ENCODE measurements at places on chromosomes 11 and 22.

GRCh38 chr11:134660416-134660815 is 248.4 kb upstream of the B3GAT1 start:
- no peak for DNase-seq

GRCh38 chr22:19097518-19097917 is 24.7 kb downstream of the DGCR2 start:
- DNase-seq, result no peak

- no peak for DNase-seq
Measured at GRCh38 chr11:115159207-115159606, 345.0 kb downstream of the CADM1 start.

DNA sequence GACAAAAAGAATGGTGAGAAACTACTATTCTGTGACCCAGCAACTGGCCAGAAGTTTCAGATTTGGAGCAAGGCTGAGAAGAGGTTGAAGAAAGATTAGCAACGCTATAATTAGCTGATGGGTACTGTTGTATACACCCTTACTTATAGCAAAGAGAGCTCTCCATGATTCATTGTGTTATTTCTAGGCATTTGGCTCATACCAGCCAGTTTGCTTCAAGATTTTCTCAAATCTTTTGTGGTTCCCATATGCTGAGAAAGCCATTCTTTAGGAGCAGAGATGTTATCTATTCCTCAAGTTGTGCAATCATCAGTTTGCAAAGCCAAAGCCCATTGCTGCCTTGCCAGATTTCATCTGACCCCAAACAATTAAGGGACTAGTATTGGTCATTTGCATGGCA is 179.4 kb downstream of the ETS1 start:
- DNase-seq, result no peak

- DNase-seq, result no peak
Measured at GRCh38 chr11:102695201-102695600, 10.4 kb downstream of the MMP27 start.

- no peak for DNase-seq
Measured at GRCh38 chr11:7520011-7520942, 6.5 kb downstream of the PPFIBP2 start.

DNA sequence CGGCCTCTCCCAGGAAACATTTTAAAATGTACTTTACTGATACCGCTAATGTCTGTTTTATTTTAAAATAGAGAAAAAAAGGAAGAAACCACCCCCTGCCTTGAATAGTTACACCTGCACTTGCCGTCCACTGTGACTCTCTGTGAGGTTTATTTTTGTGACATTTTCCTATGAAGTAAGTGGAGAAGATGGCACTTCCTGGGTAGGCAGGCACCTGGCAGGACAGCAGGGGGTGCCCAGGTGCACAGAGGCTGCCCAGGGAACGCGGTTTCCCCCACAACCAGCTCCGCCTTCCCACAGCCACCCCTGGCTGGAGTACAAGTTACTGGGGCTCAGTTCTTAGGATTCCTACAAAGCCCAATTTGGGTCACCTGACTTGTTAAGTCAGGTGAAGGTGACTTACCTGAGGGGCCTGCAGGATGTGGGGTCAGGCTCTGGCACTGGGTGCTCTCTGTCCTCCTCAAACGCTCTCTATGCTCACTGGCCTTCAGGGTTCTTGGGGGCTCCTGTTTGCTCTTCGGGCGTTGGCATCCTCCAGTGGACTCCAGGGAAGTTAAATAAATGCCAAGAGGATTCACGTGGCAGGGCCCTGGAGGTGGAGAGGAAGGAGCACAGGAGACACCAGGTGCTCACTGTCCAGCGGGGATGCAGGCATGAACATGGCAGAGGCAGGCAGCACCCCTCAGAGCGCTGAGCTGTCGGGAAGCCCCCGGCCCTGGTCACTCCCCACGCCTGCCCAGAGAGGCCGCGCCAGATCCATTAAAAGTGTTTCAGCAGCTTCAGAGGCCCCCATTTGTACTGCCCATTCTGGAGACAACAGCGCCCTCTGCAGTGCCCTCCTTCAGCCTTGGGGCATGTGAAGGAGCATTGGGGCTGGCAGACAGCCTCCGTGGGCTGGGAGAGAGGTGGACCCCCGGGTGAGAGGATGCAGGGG is 1021.2 kb downstream of the TBC1D22A start:
- DNase-seq, result no peak

- DNase-seq, result no peak
Measured at GRCh38 chr11:94593030-94593429, 25.9 kb downstream of the PIWIL4 start.

DNA sequence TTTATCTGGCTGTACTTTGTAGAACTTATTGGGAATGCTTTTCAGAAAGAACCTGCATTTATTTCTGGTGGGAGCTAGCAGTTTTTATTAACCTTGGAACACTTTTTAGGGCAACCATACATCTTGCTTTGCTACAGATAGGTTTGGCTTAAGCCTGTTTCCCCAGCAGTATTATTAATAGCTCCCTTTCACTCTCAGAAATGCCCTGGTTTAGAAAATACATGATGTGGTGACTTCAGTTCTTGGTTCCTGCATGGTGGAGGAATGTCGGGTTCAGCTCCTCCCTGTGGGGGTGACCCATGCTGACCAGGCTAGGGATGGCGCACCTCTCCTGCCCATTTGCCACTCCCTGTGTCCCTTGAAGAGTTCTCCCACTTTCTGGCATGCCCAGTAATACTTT is 28.2 kb downstream of the ZBED4 start:
- DNase-seq, result no peak

DNA sequence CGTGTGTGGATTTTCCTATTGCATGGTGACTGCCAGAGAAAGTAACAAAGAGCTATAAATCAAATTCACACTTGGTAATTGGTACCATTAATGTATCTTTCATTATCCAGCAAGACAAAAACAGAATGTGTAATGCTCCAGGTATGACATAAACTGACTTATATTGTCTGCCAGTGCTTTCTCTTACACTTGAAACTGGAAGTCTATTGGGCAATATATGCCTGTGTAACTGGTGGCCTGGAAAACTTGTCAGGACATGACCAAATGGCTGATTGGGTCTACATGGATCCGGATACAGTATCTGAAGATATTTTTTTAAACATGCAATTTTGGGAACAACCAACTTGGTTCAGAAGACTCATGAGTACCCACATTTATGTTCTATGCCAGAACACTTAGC is 174.6 kb upstream of the ARHGAP42 start:
- DNase-seq, result no peak

GRCh38 chr11:31972623-31973022 is 118.3 kb upstream of the RCN1 start:
- no peak for DNase-seq

GRCh38 chr11:119727523-119728151 is 1.4 kb downstream of the NECTIN1 start:
- no peak for DNase-seq

GRCh38 chr11:134032043-134032442 is 36.8 kb upstream of the JAM3 start:
- DNase-seq, result no peak

DNA sequence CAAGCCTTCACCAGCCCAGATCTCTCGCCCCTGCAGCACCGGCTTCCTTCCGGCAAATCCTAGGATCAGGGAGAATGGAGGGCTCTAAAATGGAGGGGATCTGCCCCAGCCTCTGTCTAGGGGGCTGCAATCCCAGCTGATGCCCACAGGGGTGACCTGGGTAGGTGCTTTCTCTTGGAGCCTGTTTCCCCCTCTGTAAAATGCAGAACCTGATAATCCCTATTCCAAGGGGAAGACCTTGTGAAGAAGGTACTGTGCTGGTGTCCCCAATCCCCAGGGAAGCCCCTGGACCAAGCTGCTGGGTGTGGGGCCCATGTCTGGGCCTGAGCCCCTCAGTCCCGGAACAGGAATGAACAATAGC is 2.8 kb downstream of the EMID1 start:
- DNase-seq, result no peak

DNA sequence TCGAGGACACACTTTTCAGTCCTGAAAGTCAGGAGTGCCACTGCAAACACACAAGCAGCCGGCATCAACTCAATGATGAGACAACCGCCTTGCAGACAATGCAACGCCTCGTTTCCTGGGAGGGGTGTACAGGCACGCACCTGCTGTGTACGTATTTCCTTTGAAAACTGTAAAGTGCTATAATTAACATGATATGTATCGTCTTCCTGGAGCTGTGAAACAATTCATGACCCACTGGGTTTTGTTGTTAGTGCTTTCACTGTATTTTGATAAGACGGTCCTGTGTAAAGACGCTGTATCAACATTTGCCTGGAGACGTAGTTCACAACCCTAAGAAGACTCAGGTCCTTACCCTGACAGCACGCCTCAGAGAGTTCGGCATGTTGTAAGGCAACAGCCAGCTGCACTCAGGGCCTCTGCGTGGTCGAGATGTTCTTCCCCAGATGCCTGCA is 105.7 kb upstream of the ANO1 start:
- no peak for DNase-seq

DNA sequence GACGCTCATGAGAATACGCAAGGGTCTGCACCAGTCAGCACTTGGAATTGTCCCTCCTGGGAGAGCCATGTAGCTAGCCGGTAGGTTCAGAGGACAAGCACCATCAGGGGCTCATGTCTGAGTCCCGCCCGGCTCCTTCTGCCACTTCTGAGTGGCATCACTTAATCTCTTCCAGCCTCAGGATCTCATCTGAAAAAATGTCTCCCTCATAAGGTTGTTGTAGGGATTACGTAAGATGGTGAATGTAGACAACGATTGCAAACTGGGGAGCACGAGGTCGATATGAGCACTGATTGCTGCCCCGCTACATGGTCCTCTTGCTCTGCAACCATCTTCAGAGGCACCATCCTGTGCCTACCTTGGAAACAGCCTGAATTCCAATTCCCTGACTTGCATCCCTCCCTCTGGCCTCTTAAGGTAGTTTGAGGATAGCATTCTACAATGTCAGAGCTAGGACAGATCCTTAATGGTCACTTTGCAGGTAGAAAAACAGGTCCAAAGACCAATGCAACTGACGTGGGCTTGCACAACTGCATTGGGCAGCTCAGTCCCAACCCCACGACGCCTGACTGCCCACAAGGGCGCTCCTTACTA is 115.8 kb upstream of the TMEM45B start:
- DNase-seq, result no peak

DNA sequence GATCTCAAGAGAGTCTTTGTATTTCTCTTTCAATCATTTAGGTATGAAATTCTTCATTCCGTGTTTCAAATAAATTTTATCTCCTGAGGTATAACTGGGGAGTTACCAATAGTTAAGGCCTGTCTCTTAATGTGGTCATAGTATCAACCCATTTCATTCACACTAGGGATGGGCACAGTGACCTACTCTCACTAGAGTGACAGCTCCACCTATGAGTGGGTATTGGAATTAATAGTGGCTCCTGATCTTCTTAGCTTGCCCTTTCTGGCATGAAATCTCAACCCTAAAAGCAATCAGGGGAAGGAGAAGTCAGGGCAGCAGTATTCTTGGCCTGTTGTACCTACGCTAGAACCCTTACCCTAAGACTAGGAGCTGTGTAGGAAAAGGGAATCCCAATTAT is 507.7 kb downstream of the FAM181B start:
- no peak for DNase-seq

DNA sequence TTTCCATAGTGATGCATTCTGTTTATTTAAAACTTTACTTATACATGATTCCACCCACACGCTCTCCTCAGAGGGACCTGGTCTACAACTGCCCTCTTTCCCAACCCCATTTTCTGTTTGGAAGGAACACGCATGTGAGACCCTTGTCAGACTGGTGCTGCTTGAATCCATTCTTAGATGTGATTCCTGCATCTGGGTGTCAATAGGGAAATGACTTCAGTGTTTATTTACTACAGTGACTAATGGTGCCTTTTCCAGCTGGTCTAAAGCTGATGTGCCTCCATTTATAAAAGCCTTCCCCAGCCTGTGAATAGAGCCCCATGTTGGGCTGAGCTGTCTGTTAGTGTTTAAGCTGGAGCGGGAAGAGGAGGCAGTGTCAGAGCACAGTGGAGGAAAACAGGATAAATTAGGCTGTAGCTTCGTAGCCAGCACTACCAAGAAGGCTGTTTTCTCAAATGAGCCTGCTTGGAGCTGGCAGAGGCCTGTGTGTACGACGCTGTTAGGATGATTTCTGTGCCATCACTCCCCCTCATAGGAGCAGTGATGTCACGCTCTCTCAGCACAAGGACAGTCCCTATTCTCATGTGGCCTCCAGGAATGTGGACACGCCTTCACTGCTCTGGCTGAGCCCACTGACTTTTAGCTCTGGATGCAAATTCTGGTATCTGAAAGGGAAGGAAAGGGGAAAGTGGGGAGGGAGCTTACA is 18.9 kb upstream of the C11orf96 start:
- no peak for DNase-seq

DNA sequence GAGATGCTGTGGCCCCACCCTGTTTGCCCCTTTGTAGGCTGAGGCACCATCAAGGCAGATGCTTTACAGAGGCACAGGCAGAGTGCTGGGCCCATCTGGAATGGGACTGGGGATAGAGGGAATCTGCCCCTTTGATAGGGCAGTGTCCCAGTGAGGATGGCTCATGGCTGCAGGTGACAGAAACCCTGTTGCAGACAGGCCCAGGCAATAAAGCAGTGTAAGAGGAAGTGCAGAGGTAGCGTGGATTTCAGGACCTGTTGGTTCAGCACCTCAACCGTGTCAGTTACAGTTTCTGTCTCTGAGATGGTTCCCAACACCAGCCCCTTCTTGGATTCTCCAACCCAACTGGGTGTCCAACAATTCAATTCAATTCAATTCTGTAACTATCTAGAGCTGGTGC is 25.1 kb downstream of the PRDM11 start:
- no peak for DNase-seq

- no peak for DNase-seq
Measured at GRCh38 chr11:22703040-22703439, 36.6 kb downstream of the GAS2 start.

DNA sequence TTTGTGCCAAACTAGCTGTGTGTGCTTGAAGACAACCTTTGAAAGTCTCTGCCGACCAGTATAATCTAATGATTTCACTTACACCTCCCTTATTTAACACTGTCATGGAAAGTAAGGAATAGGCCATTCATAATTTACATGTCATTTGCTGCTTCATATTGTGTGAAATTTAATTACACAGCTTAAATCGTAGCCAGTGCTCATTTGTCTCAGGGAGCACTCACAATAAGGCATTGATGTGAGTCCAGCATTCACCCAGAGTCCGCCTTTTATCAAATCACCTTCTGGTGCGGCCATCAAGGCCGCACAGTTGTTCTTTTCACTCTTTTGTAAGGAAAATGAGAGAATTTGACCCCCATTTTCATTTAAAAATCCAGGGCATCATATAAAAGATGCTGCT is 46.9 kb downstream of the PAX6 start:
- DNase-seq, result no peak

DNA sequence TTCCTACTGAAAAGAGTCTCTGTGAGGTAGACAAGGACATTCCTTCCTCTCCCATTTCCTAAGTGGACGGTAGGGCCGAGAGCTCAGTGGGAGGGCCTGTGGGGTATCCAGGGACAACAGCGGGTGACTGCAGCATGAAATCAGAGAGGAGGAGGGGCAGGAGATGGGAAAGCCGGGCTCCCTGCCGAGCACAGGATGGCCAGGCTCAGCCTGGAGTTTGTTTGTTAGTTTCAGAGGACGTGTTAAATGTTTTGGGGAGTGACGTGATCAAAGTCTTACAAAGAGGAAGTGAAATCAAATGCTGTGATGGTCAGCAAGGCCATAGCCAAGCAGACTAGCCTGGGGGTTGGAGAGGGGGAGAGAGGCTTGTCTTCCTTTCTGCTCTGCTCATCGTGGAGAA is 152.7 kb downstream of the ADAMTS15 start:
- DNase-seq, result no peak
